Activated T-cell treated with anti-CD3 and anti-CD28 coated beads, Interleukin-2, amount 50 U/mL, for 1 hour (primary cell): ENCODE measurements at places on chromosomes 6 and 20.

DNA sequence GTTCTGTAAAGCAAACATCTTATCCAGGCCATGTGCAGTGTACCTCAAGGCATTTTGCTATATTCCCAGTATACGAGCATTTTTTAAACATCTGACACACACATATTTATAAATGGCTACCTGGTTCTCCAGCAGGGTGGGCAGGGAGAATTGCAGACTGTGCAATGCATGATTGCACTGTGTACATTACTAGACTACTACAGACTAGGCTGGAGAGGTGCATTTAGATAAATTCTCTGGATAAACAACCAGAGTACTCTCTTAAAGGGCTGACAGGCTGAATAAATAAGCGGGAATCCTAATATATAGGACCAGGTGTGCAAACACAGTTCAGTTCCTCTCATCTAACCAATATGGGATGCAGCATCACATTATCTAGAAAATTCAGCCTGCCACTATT lies 428.3 kb upstream of the ARID1B start:
- DNase-seq, result no peak

- DNase-seq, result no peak
Measured at GRCh38 chr20:44479643-44480042, 4.0 kb downstream of the TTPAL start.

- DNase-seq, result no peak
Measured at GRCh38 chr6:4463236-4463635, 313.0 kb upstream of the CDYL start.

- DNase-seq, result no peak
Measured at GRCh38 chr20:13061381-13061780, 52.6 kb downstream of the SPTLC3 start.

DNA sequence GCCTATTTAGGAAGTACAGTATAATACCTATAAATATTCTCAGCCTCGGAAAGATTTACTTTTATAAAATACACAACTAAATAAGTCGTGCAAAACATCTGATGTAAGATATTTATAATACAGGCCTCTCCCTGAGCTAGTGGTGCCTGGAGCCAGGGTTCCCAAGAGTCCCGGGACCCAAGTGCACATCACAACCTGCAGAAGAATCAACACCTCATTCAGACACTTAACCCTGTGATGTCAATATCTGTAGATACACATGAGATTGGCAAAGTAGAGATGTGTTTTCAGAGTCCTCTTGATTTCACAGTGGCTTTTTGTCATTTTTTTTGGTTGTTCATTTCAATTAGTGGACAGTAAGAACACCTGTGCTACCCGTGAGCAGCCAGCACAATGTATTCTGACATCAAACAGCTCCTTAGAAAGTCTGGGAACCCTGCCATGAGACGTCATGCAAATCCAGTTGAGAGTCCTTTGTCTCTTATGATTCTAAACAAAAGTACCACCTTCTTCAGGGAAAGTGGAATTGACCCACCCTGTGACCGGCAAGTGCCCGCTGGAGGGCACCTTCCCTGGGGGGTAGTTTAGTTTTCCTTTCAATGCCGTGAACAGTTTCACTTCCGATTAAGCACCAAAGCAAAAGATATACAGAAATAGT lies 101.6 kb downstream of the DACT2 start:
- DNase-seq, result no peak

- DNase-seq, result no peak
Measured at GRCh38 chr6:7763881-7764280, 38.0 kb downstream of the BMP6 start.

DNA sequence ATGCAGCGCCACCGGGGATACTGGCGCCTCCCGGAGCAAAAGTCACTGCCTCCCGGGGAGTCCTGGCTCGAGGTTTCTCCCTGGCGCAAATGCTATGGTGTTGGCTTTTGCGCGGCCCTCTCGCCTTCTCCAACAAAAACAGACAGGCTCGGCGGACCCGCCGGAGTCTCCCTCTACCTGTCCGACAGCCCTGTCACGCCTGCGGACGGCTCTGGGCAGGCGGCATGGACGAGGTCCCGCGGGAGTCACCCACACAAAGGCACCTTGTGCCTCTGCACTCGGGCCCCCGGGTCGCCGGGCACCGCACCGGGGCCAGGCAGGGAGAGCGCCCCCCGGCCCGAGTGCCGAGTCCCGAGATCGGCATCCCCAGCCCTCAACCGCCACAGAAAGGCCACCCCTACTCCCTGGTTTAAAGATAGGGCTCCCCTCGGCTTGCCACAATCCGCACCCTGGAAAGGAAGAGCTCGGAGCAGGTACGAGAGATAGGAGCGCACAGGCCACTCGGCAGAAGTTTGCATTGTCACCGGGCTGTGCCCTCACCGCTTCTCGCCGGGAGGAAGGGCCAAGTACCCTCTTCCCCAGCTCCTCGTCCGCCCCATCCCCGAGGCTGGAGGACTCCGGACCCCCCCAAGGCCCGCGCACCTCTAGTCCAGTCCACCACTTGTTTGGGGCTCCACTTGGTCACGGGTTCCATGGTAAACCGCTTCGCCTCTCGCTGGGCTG lies 903 bp downstream of the CNKSR3 start:
- no peak for DNase-seq
